CD4-positive, alpha-beta T cell treated with Interleukin-17A for 4 hours (primary cell): ENCODE measurements at places on chromosomes 3 and 15.

GRCh38 chr15:46646490-46646889, 1011.7 kb downstream of the SQOR start:
- DNase-seq, result no peak

GRCh38 chr3:129648391-129648790, 41.9 kb upstream of the PLXND1 start:
- DNase-seq, result no peak

DNA sequence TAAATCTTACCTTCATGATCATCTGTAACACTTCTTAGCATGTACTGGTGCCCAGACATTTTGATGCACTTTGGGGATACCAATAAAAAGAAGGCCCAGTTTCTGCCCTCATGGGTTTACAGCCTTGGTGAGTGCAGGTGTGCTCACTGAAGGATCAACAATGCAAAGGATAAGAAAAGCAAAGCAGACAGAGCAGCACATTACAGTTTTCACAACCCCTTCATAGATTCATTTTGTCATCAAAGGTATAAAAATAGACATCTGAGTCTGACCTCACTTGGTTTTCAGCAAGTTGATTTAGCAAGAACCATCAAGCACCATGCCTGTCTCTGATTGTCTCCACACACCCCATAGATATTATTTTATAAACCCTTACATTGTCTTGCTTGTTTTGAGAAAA, 77.6 kb downstream of the BFSP2 start:
- DNase-seq, result no peak

DNA sequence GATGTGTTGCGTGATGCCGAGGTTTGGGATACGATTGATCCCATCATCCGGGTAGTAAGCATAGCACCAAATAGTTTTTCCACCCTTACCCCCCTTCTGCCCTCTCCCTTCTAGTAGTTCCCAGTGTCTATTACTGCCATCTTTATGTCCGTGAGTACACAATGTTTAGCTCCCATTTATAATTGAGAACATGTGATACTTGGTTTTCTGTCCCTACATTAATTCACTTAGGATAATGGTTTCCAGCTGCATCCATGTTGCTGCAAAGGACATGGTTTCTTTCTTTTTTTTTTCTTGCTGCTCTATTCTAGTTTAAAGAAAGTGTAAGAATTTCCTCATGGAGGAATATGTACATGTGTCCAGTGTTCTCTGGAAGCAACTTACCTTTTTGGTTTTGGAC, 51.8 kb downstream of the NSUN3 start:
- no peak for DNase-seq

- DNase-seq, result no peak
Observed at GRCh38 chr3:30597769-30598134, 8.6 kb upstream of the TGFBR2 start.

DNA sequence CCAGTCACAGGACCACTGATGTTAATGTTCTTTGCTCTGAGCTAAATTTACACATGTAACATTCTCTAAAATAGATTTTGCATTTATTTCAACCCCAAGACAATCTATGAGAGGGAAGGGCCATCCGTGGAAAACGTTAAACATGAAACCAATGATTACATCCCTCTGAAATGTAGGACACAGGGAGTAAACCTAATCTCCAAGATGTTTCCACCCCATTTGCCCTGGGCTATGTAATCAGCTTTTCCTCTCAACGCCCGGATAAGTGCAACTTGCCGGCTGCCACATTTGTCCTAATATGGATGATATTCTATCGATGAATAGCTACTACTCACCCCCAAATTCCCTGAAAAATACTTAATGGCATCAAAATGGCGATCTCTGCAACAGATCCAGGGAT, 6.4 kb upstream of the FMN1 start:
- DNase-seq, result no peak
